ENCODE measurements at places on chromosomes 3 and 15.

DNA sequence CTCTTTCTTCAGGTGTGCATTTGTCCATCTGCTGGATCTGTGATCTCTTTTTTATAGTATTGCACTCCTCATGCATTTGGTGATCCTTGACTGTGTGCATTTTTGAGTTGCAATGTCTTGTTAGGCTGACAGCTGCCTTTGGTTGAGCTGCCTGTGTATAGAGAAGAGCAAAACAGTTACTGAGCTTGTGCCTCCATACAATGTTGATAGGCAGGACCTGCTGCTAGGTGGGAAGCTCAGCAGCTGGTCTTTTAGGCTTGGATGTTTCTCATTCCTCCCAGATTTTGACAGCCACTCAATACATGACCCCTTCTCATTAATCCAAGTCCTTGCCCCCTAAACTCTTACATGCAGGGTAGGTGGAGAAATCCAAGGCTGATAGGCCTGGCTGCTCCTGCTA, 74.8 kb upstream of the PIAS1 start:
- no peak for DNase-seq

DNA sequence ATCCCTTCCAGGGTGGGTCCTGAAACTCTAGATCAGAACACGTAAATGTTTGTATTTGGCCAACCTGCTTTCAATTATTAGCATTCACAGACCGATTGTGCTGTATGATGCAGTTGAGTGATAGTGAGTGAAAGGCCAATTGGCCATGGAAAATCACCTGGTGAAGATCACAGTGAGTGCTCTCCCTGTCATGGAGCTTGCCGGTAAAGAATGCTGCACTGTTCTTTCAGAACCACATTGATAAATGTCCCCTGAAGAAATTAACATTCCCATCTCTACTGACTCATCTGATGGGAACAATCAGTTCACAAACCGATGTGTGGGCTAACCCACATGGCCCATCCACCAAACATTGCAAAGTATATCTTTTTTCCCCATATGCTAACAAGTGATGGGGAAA, 324.8 kb upstream of the TBL1XR1 start:
- DNase-seq, result no peak

DNA sequence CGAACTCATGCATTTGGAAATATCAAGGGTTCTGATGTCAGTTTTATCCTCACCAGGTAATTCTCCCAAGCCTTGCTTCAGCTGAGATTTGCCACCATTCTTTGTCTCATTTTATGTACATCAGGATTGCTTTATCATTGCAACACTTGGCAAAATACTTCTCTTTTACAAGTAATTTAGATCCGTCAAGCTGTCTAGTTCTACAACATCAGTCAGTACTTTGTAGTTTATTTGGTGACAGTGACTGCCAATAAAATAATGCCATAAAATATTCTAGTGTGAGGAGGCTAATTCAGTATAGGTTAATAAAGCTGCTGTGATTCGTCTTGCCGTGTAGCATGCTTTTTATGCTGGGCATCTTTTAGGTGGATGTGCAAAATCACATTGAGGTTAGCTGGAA, 565.3 kb upstream of the SGO1 start:
- no peak for DNase-seq

DNA sequence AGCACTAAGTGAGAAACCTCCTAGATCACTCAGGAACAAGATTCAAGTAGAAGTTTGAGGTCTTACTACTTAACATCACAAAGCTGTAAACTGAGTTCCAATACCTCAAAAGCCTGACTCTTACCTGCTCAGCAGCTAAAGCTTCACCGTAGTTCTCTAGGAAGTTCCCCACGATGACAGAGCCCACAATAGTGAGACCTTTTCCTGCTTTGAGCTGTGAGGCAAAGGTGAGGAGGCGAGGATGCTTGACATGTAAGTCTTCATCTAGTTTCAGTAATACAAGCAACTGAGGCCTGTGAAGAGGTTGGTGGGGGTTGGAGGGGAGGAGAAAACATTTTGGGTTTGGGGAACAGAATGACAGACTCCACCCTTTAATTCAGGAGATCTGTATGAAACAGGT, 15.7 kb downstream of the EMC4 start:
- no peak for DNase-seq

DNA sequence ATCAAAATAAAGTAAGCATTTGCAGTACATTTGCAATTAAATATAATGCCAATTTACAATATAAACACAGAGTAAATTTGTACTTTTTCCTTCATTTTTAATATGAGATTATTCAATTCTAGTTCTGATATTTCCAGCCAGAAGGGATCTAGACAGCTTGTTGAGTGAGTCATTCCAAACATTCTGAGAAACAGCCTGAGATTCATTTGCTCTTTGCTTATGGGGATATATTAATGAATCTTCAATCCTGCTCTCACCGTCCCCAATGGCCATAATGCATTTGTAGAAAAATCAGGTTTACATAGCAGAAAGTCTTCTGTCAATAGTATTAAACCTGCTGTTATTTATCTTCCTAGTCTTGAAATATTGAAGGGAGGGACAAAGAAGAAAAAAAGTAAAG, 554.2 kb downstream of the TUSC7 start:
- DNase-seq, result no peak

GRCh38 chr3:52454938-52455282, 494 bp upstream of the NISCH start:
- no peak for DNase-seq

GRCh38 chr3:178386401-178386800, 149.8 kb upstream of the KCNMB2 start:
- no peak for DNase-seq

DNA sequence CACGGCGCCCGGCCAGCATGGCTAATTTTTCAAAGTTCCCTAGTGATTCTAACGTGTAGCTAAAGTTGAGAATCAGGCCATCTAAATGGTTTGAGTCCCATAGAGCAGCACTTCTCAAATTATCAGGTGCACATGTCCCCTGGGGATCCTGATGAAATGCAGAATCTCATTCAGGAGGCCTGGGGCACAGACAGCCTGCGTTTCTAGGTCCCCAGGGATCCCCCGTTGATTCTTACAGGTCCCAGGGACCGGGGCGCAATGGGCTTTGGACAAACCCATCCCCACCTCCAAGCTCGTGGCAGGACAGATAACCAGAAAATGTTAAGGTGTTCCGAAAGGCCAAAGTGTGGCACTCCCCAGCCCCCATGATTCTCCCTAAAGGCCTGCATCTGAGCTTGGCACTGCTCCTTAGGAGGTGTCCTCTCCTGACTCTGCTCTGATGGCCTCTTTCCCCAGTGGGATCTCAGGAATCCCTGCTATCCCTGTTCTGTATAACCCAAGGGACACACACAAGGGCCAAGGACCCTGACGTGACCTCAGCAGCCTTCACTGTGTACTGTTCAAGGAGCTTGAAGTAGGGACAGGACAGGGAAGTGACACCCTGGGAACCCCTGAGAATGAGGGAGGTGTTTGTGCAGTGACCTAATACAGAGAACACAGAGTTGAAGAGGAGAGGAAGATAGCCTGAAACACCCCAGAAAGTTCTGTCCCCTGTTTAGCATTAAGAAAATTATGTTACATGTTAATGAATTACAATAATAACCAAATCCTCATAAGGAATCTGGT, 8.0 kb downstream of the LRRK1 start:
- no peak for DNase-seq

DNA sequence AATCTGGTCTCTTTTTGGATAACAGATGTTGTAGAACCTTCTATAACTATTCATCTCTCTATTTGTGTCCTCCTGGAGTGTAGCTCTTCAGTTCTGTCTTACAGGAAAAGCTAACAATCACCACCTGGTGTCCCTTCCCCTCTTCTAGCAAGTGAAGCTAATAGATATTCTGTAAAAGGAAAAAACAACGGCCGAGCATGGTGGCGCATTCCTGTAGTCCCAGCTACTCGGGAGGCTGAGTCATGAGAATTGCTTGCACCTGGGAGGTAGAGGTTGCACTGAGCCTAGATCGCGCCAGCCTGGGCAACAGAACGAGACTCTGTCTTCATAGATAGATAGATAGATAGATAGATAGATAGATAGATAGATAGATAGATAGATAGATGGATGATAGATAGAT, 779.4 kb downstream of the TUSC7 start:
- DNase-seq, result no peak

DNA sequence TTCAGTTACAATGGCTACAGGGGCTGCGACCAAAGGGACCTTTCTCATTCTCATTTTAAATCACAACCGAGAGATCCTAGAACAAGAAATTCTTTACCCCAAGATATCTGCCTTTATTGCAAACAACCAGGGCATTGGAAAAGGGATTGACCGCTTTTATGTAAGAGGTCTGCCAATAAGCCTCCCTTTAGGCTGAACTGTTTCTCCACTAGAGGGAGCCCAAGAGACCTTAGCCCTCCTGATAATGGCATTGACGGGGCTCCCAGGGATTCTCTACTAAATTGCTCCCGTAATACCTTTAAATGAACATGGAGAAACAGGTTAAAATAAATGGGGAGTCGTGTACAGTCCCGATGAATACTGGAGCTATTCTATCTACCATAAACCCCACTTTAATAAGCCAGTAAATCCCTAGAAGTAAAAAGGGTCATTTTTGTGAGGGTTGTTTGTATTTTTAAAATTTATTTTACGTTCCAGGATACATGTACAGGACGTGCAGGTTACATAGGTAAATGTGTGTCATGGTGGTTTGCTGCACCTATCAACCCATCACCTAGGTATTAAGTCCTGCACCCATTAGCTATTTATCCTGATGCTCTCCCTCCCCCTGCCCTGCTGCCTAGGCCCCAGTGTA, 7.5 kb upstream of the IGSF10 start:
- DNase-seq, result no peak

- no peak for DNase-seq
Measured at GRCh38 chr3:169999433-169999832, 32.8 kb downstream of the SEC62 start.

DNA sequence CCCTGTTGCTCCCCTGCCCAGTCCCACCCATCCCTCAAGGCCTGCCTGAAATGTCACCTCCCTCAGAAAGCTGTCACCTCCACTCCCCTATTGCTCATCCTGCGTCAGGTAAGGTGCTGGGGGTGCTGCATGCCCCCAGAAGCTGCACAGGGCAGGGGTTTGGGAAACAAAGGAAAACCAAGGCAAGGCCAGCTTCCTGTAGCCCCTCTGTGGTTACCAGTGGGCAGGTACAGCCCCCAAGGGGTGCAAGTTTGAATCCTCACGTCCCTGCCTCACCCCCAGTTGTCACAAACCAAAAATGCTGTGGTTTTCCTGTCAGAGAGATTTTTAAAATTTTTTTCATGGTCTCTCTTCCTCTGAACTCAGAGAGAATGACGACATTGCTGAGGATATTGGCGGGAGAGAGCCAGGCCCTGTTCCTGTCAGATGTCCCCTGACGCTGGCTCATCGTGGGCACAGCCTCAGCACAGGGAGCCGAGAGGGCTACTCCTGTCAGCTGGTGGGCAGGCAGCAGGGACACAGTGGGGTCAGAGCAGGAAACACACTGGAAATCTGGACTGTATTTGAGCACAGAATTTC, 27.0 kb downstream of the PSTPIP1 start:
- peak; percentile 60 for DNase-seq

GRCh38 chr15:41843571-41843970, 4.9 kb downstream of the PLA2G4B start:
- DNase-seq, result no peak

GRCh38 chr3:171874879-171875278, 31.7 kb downstream of the TMEM212 start:
- no peak for DNase-seq

DNA sequence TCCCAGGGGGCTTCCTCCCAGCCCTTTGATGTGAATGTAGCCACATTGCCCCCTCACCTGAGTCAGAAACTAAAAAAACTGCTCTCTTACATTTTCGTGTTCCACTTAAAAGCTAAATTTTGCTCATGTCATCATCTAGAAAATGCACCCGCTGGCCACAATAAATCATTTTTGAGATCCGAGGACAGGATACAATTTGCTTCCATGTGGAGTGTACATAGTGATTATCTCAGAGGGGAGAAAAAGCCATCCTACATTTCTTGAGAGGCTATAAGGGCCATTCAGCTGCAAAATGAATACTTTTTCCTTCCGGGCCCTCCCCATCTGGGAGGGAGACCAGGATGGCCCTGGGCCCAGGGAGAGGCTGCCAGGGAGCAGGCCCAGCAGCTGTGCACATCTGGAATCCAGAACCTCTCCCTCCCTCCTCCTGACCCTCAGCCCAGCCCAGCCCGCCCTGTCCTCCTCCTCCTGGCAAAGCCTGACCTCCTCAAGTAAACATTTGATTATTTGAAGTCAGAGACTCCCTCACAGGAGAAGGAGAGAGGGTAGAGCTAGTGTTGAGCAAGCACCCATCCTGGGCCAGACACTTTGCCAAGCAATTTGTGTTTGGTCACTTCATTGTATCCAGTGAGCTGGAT, 59.1 kb downstream of the CORO2B start:
- no peak for DNase-seq

DNA sequence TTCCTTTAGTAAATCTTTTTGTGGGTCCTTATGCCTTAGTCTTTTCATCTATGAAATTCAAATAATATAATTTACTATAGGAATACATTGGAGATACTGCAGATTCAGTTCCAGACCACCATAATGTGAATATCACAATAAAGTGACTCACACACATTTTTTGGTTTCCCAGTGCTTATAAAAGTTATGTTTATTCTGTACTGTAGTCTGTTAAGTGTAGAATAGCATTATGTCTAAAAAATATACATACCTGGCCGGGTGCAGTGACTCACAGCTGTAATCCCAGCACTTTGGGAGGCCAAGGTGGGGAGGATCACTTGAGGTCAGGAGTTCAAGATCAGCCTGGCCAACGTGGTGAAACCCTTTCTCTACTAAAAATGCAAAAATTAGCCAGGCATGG, 53.9 kb upstream of the PAQR5 start:
- no peak for DNase-seq

GRCh38 chr3:135157045-135157740, 362.1 kb downstream of the EPHB1 start:
- DNase-seq, result no peak

- no peak for DNase-seq
Measured at GRCh38 chr3:122646146-122646988, 34.3 kb upstream of the PARP14 start.

Data from activated T-cell treated with anti-CD3 and anti-CD28 coated beads, Interleukin-2, amount 50 U/mL, for 1 hour (primary cell).